ENCODE measurements at places on chromosomes 7 and 10. TPM values are rescaled to one million over a fixed set of nuclear protein-coding genes. Genes with fewer than 3 reads are reported as not detected.

ANKRD30A gene
- not detected for total RNA-seq

CALHM2 gene
- 24.8 TPM for total RNA-seq

CALN1 gene
- total RNA-seq = 4.4 TPM

ZNF736 gene
- total RNA-seq = 32.4 TPM

WDFY4 gene
- 8.7 TPM for total RNA-seq

OPN1SW gene
- not detected for total RNA-seq

EVX1 gene
- not detected for total RNA-seq

PALD1 gene
- 15.5 TPM for total RNA-seq

GNGT1 gene
- total RNA-seq = not detected

SYNPO2L gene
- total RNA-seq = 0.49 TPM

MOGAT3 gene
- total RNA-seq = 0.14 TPM

SLC18A2 gene
- 5.7 TPM for total RNA-seq

HOXA10 gene
- 0.12 TPM for total RNA-seq

GIMAP8 gene
- total RNA-seq = 11.4 TPM

GPC2 gene
- total RNA-seq = 5.6 TPM

CTTNBP2 gene
- total RNA-seq = 10.6 TPM

MRC1 gene
- 31.0 TPM for total RNA-seq

TNPO3 gene
- total RNA-seq = 44.0 TPM

ZNF33B gene
- 47.2 TPM for total RNA-seq

BMPR1A gene
- total RNA-seq = 55.3 TPM

ABI1 gene
- total RNA-seq = 57.1 TPM

Measured in mucosa of gallbladder (tissue), 1 donor.